ENCODE measurements at places on chromosomes 16 and 17. TPM values are rescaled to one million over a fixed set of nuclear protein-coding genes. Genes with fewer than 3 reads are reported as not detected.

DNA sequence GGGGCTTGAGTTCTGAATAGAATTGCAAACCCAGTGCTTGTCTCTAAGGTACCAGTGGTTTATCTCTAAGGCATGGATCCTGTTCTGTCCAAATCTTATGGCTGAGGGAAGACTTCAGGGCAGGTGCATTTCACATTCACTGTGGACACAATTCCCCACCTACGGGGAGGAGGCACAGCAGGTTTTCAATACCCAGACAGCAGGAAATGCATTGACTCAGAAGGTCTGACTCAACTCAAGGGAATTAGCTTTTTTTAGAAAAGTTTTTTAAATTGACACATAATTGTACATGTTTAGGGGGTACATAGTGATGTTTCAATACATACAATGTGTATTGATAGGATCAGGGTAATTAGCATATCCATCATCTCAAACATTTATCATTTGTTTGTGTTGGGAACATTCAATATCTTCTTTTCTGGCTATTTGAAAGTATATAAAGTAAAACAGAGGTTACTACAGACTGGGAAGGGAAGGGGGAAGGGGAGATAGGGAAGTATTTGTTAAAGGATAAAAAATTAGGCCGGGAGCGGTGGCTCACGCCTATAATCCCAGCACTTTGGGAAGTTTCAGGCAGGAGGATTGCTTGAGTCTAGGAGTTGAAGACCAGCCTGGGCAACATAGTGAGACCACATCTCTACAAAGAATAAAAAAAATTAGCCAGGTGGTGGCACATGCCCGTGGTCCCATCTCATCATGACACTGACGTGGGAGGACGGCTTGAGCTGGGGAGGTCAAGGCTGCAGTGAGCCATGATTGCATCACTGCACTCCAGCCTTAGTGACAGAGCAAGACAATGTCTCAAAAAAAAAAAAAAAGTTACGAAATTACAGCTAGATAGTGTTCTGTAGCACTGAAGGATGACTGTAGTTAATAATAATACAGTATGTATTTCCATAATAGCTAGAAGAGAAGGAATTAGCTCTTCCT, 54.9 kb downstream of the RGS9 start:
- peak overlapping the region; percentile 84 for H3K27ac ChIP-seq
- peaks cover 4% of the 10 kb centered on the region for H3K27me3 ChIP-seq

Gene ZNF267
- 7.0 TPM for total RNA-seq

Gene ZNF750
- not detected for total RNA-seq

GRCh38 chr17:21024024-21024423, 18.8 kb downstream of the USP22 start:
- peaks cover 39% of the 10 kb centered on the region for H3K4me1 ChIP-seq
- H3K36me3 ChIP-seq: peaks cover 45% of the 10 kb centered on the region
- H3K4me3 ChIP-seq: no peak overlapping the region
- DNase-seq: no peak

DNA sequence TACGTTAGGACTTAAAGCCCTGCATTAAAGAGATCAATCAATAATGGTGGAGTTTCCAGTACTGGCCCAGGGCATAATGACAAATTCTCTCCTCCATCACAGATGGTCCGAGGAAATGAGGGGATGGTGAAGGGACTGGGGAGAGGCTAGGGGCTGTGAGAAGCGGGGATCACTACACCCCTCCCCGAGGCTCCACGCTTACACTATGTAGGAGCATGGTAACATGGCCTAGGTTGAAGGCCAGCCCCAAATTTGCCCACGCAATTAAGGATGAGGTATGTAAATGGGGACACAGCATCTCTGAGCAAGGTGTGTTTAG, 8.0 kb upstream of the AKTIP start:
- H3K27me3 ChIP-seq: no peaks in the 10 kb centered on the region
- peaks cover 28% of the 10 kb centered on the region for H3K4me1 ChIP-seq

Gene TOP2A
- 147 TPM for total RNA-seq

GRCh38 chr17:34161690-34162089, 93.4 kb upstream of the CCL2 start:
- peaks cover under 1% of the 10 kb centered on the region for H3K36me3 ChIP-seq
- DNase-seq: no peak
- peaks cover 10% of the 10 kb centered on the region for H3K27me3 ChIP-seq
- no peak overlapping the region for H3K27ac ChIP-seq
- H3K4me3 ChIP-seq: no peak overlapping the region

DNA sequence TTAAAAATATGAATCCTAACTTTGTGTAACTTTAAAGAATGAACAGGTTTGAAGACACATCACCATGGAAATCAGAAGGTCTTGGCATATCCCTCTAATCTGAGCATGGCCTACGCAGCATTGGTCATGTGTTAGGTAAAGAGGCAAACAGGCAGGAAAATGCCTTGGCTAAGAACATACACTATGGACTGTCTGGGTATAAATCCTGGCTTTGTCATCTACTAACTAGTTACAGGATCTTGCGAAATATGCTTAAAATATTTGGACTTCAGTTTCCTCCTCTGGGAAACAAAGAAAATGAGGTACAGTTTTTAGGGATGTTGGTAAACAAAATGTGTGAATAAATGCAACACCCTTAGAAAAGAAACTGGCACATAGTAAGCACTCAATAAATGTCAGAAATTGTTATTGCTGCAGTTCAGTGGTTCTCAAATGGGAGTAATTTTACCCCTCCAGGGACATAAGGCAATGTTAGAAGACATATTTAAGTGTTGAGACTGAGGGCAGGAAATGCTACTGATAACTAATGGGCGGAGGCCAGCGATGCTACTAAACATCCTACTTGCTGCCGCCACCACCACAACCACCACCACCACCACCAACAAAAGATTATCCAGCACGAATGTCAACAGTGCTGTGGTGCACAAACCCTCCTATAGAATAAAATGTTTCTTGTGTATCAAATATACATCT, 770.8 kb upstream of the SOX9 start:
- no peak for DNase-seq
- H3K27ac ChIP-seq: no peak overlapping the region

Gene RAB11FIP4
- total RNA-seq: 0.02 TPM

Gene SPATA22
- not detected for total RNA-seq

- peaks cover 19% of the 10 kb centered on the region for H3K36me3 ChIP-seq
- DNase-seq: no peak
- peaks cover 20% of the 10 kb centered on the region for H3K4me1 ChIP-seq
- H3K27me3 ChIP-seq: no peaks in the 10 kb centered on the region
- no peak overlapping the region for H3K4me3 ChIP-seq
- H3K27ac ChIP-seq: no peak overlapping the region
Measured at GRCh38 chr17:17484451-17484899, 7.7 kb downstream of the MED9 start.

DNA sequence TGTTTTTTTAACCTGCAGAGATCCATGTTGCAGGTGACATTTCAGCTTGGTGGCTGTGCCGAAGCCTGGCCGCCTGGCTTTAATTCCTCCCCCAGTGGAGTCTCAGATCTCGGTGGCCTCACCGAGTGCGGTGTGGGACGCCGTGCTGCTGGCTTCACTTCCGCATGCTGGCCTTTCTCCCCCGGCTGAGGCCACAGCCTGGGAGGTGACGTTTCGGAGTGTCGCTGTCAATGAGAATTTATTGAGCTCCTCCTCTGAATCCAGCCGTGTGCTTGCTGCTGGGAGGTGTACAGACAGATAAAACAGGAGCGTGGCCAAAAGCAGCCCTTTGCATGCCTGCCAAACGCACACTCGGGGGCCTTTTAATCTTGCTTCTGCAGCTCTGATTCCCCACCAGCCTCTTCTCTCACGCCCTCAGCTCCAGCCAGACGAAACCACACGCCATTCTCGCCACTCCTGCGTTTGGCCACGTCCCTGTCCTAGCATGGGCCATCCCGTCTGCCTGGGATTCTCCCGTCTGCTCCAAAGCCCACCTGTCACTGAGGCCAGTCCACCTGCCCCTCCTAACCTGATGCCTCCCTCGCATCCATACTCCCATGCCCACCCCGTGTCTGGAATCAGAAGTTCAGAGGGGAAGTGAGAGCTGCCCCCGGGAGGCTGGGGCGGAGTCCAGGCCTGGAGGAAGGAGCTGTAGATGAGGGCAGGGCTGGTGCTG, 3.6 kb downstream of the GSE1 start:
- peaks cover 9% of the 10 kb centered on the region for H3K36me3 ChIP-seq
- peaks cover 5% of the 10 kb centered on the region for H3K4me1 ChIP-seq
- peaks cover 4% of the 10 kb centered on the region for H3K27me3 ChIP-seq
- H3K4me3 ChIP-seq: no peak overlapping the region
- H3K27ac ChIP-seq: no peak overlapping the region
- DNase-seq: no peak

GRCh38 chr17:34024806-34025551, 230.1 kb upstream of the CCL2 start:
- no peak overlapping the region for H3K27ac ChIP-seq
- no peaks in the 10 kb centered on the region for H3K4me1 ChIP-seq
- H3K27me3 ChIP-seq: no peaks in the 10 kb centered on the region
- H3K36me3 ChIP-seq: no peaks in the 10 kb centered on the region
- no peak for DNase-seq

Gene GUCY2D
- total RNA-seq: not detected

GRCh38 chr17:19409509-19409908, 1.5 kb upstream of the RNF112 start:
- no peak overlapping the region for H3K4me3 ChIP-seq
- H3K36me3 ChIP-seq: no peaks in the 10 kb centered on the region
- peaks cover 24% of the 10 kb centered on the region for H3K4me1 ChIP-seq
- peak overlapping the region; percentile 61 for H3K27ac ChIP-seq
- H3K27me3 ChIP-seq: no peaks in the 10 kb centered on the region

Gene NPIPB6
- total RNA-seq: not detected

Gene FAM117A
- 1.00 TPM for total RNA-seq

GRCh38 chr17:18920911-18921441, 31.0 kb upstream of the SLC5A10 start:
- H3K27ac ChIP-seq: peak overlapping the region; percentile 20
- DNase-seq: peak; percentile 23
- H3K4me1 ChIP-seq: peaks cover 50% of the 10 kb centered on the region
- no peak overlapping the region for H3K4me3 ChIP-seq
- H3K36me3 ChIP-seq: peaks cover 32% of the 10 kb centered on the region

GRCh38 chr17:8227238-8227581, 16.8 kb upstream of the AURKB start:
- peaks cover 22% of the 10 kb centered on the region for H3K36me3 ChIP-seq
- peak overlapping the region; percentile 91 for H3K27ac ChIP-seq
- DNase-seq: no peak
- peaks cover 46% of the 10 kb centered on the region for H3K4me1 ChIP-seq
- H3K27me3 ChIP-seq: peaks cover 26% of the 10 kb centered on the region
- H3K4me3 ChIP-seq: peak overlapping the region; percentile 81

GRCh38 chr16:75416904-75417565, 16.3 kb downstream of the CFDP1 start:
- H3K27ac ChIP-seq: no peak overlapping the region
- H3K4me1 ChIP-seq: peaks cover 45% of the 10 kb centered on the region
- H3K36me3 ChIP-seq: no peaks in the 10 kb centered on the region
- no peaks in the 10 kb centered on the region for H3K27me3 ChIP-seq

DNA sequence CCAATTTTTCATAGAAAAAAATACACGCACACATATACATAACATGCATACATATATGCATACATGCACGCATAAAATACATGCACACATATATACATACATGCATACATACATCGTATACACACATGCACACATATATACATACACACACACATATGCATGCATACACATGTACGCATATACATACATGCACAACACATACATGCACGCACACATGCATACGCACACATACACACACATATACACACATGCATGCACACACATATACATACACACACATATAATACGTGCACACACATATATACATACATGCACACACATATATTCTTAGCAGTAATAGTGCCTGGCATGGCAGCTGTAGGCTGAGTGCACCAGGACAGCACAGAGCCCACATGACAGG, 24.9 kb downstream of the USP36 start:
- DNase-seq: no peak
- H3K27ac ChIP-seq: no peak overlapping the region
- H3K27me3 ChIP-seq: no peaks in the 10 kb centered on the region
- no peak overlapping the region for H3K4me3 ChIP-seq
- peaks cover 15% of the 10 kb centered on the region for H3K4me1 ChIP-seq
- peaks cover 40% of the 10 kb centered on the region for H3K36me3 ChIP-seq

Gene EIF4A3
- total RNA-seq: 84.7 TPM

GRCh38 chr16:17386229-17386628, 84.5 kb downstream of the XYLT1 start:
- no peak overlapping the region for H3K27ac ChIP-seq
- H3K4me3 ChIP-seq: no peak overlapping the region
- H3K36me3 ChIP-seq: no peaks in the 10 kb centered on the region
- no peaks in the 10 kb centered on the region for H3K27me3 ChIP-seq

Gene HAP1
- 0.18 TPM for total RNA-seq

DNA sequence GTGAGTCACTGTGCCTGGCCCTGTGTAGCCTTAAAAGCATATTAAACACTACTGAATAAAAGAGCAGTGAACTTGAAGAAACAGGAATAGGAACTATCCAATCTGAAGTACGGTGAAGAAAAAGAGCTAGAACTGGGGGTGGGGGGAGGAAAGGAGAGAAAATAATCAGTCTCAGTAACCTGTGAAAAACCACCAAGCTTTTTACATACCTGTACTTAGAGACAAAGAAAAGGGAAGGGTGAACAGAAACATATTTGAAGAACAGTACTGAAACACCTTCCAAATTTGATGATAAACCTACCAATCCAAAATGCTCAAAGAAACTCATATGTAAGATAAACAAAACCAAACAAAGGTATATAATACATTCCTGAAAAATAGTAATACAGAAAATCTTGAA, 77.5 kb downstream of the USP32 start:
- H3K4me3 ChIP-seq: no peak overlapping the region
- H3K27ac ChIP-seq: no peak overlapping the region
- peaks cover 21% of the 10 kb centered on the region for H3K4me1 ChIP-seq
- H3K36me3 ChIP-seq: 0 out of 2 replicates have a peak, but pooled peaks cover 3% of the 10 kb centered on the region
- H3K27me3 ChIP-seq: no peaks in the 10 kb centered on the region
- DNase-seq: no peak

DNA sequence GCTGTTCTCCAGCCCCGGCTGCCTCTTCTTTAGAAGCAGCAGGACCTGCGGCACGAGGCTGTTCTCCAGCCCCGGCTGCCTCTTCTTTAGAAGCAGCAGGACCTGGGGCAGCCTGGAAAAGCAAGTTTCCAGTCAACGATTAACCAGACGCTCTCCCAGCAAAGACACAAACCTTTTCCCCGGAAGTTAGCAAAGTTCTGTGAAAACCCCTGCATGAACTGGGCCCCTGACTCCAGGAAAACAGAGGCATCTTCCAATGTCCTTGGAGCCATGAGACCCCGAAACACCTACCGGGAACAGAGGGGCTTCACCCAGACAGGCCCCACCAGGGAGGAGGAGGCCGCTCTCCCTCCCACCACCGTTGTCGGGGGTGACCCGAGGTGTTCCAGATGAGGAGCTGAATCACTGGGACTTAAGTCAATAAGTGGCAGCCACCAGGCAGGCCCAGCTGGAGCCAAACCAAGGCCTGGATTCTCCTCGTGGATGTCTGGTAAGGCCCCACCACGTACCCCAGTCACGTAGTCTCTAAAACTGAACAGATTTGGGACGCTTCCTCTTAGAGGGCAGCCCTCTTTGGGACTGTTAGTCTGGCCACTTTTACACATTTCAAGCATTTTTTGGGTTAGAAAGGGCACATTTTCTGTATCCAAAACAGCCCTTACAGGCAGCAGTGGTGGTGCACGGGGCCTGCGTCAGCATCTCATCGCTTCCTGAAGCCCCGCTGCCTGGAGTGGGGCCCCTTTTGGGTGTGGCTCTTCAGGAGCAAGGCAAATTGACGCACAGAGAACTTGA, at the start of gene RPH3AL:
TSS of gene RPH3AL (minus strand) at position 387 of the 792 bp plus-strand sequence. CDS start 25,264 bp downstream, outside the sequence.
- H3K27ac ChIP-seq: no peak within 1 kb of the TSS
- H3K4me3 ChIP-seq: no peak within 1 kb of the TSS
- no peak for DNase-seq
- peaks cover 8% of the 10 kb centered on the region for H3K27me3 ChIP-seq
- H3K36me3 ChIP-seq: peaks cover 9% of the 10 kb centered on the region
